ENCODE measurements at places on chromosomes 16 and 17. TPM values are rescaled to one million over a fixed set of nuclear protein-coding genes. Genes with fewer than 3 reads are reported as not detected.

- H3K4me1 ChIP-seq, result peaks cover 19% of the 10 kb centered on the region
- H3K36me3 ChIP-seq, result no peaks in the 10 kb centered on the region
- H3K27me3 ChIP-seq, result no peaks in the 10 kb centered on the region
- H3K4me3 ChIP-seq, result no peak overlapping the region
Measured at GRCh38 chr17:17077861-17078732, 35.8 kb downstream of the MPRIP start.

- no peaks in the 10 kb centered on the region for H3K4me1 ChIP-seq
- no peak overlapping the region for H3K27ac ChIP-seq
- H3K36me3 ChIP-seq, result no peaks in the 10 kb centered on the region
- H3K4me3 ChIP-seq, result no peak overlapping the region
Measured at GRCh38 chr17:2898255-2898926, 102.2 kb downstream of the RAP1GAP2 start.

Gene ZFP3
- total RNA-seq, result 6.3 TPM

DNA sequence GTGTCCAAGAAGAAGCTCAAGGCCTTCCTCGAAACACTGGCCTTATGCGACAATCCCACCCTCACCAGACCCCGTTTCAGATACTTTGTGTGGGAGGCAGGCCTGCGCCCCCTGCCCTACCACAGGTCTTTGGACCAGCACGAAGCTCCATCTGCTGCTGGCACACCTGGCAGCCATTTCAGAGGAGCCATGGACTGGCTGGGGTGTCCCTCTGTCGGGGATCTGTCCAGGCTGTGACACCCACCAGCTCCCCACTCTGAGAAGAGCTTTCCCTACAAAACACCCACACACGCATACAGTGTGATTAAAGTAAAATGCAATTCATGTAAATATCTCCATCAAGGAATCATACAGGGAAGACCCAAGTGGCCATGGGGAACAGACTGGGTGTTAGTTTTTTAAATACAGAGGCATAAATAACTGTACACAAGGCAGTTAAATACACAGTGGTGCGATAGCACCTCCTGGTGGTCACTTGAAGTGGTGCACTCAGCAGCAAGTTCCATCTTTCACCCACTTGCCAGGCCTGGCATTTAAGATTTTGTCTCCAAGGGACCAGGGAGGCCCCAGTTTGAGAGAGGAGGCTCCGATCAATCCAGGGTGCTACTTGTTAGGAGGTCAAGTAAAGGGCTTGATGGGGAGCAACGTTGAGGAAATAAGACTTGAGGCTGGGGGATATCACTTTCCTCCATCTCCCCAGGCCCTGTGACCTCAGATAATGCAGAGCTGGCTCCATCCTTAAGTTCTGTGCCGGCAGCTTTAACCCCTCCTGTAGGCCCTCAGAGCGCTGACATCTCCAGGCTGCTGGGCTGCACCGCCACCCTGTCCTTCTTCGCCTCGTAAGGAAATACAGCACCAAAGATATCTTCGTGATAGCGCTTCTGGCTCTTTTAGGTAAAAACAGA is 43.6 kb downstream of the NOS2 start:
- no peak overlapping the region for H3K4me3 ChIP-seq
- DNase-seq, result peak; percentile 58
- H3K36me3 ChIP-seq, result no peaks in the 10 kb centered on the region
- H3K27ac ChIP-seq, result no peak overlapping the region
- H3K27me3 ChIP-seq, result no peaks in the 10 kb centered on the region

DNA sequence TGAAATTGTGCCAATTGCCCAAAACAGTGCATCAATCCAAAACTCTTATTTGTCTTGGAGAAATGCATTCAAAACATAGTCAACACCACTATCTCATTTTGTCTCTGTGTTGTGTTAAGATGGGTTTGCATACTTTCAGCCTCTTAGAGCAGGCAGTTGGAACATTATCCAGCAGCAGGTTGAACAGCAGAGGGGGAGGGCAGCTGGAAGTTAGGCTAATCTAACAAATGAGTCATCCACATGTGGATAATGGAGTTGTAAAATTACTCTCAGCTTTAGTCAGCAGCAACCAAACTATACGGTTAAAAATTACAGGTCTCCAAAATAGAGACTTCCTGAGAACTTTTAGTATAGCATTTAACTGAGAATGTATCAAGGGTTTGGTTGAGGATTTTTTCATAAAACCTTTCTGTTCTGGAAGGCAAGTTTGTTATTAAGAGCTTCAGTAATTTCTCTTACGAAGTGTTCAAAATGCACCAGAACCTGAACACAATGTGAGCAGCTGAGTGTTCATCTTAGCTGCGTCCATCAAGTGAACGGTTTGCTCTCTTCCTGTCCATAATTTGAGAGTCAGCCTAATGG is 46.3 kb downstream of the PRKCA start:
- H3K4me3 ChIP-seq, result no peak overlapping the region
- peak overlapping the region; percentile 51 for H3K27ac ChIP-seq
- peaks cover 19% of the 10 kb centered on the region for H3K4me1 ChIP-seq
- H3K27me3 ChIP-seq, result no peaks in the 10 kb centered on the region

Gene KRT40
- total RNA-seq, result not detected

DNA sequence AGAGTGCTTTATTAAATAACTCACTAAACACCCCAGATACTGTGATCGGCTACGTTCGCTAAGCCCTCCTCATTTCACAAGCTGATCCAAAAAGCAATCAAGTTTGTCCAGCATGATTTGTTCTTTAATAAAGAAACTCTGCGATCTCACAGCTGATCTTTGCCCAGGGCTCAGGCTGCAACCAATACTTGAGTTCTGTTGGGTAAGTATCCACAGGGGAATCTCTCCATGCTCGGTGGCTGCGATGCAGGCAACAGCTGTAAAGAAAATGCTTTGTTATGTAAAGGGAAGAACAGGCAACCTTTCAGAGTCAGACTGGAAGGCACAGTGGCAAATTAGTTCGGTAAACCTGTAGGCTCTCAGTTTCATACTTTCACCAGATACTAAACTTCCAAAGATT is 67.5 kb downstream of the SHISA6 start:
- H3K4me3 ChIP-seq, result no peak overlapping the region
- H3K27me3 ChIP-seq, result no peaks in the 10 kb centered on the region
- no peaks in the 10 kb centered on the region for H3K4me1 ChIP-seq
- no peaks in the 10 kb centered on the region for H3K36me3 ChIP-seq
- H3K27ac ChIP-seq, result no peak overlapping the region

Measured in colonic mucosa (tissue), 4 donors.